ENCODE measurements at places on chromosomes 12 and 14.
A peak's percentile ranks its signal among the peaks of the same experiment; 100 is the strongest.

- no peak for DNase-seq
Observed at GRCh38 chr14:73269729-73270531, 32.6 kb downstream of the PAPLN start.

DNA sequence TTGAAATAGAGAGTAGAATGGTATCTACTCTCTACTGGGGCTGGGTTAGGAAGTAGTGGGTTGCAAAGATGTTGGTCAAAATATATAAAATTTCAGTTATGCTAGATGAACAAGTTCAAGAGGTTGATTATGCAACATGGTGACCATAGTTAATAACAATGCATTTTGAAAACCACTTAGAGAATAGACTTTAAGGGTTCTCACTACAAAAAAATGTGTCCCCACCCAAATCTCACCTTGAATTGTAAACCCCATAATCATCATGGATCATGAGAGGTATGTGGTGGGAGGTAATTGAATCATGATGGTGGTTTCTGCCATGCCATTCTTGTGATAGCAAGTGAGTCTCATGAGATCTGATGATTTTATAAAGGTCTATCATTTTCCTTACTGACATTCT lies 94.0 kb downstream of the C12orf50 start:
- DNase-seq: no peak

GRCh38 chr12:25746131-25746530 lies 193.0 kb upstream of the LMNTD1 start:
- DNase-seq: no peak

GRCh38 chr12:3661028-3661427 lies 91.9 kb downstream of the CRACR2A start:
- no peak for DNase-seq

DNA sequence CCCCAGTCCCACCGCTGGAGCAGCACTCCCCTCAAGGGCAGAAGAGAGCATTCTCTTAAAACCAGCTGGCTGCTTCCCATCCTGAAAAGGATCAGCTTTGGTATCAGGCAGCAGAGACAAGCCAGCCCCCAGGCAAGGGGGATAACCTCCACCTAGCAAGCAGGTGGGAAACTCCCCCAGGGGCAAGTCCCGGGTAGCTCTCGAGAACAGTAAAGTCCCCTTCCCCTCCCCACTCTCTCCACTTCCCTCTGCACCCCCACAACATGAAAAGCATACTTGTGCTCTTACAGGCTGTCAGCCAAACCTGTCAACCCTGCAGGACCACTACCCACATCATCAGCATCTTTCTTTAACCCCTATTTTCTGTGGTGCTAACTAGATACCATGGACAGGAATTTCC lies 254.0 kb downstream of the NTF3 start:
- no peak for DNase-seq

- no peak for DNase-seq
Observed at GRCh38 chr12:27394676-27395075, 51.9 kb upstream of the SMCO2 start.

GRCh38 chr12:12158858-12159257 lies 88.1 kb downstream of the BCL2L14 start:
- no peak for DNase-seq

DNA sequence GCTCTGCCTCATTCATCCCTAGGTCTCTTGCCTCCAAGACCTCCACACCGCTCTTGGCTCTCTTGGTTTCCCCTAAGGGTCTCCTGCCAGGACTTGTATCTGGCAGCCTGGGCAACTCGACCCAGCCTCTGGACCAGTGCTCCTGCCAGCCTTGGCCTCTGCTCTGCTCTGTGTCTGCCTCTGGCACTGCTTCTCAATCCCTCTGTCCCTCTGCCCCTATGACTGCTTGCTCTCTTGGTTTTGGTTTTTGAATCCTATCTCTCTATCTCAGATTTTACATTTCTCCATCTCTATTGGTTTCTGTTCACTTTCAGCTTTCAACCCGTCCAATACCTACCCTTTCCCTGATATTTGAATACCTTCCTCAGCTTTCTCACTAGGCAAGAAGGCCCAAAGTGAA lies 6.3 kb downstream of the ITGA5 start:
- no peak for DNase-seq

GRCh38 chr12:56590237-56590830 lies 39.8 kb downstream of the BAZ2A start:
- DNase-seq: no peak

- no peak for DNase-seq
Observed at GRCh38 chr14:49951691-49952345, 58.9 kb downstream of the ARF6 start.

GRCh38 chr12:82593143-82593542 lies 93.6 kb upstream of the TMTC2 start:
- DNase-seq: no peak

GRCh38 chr12:127636882-127637281 lies 630.1 kb upstream of the TMEM132C start:
- DNase-seq: no peak

GRCh38 chr12:82448911-82449578 lies 90.7 kb downstream of the METTL25 start:
- DNase-seq: no peak

DNA sequence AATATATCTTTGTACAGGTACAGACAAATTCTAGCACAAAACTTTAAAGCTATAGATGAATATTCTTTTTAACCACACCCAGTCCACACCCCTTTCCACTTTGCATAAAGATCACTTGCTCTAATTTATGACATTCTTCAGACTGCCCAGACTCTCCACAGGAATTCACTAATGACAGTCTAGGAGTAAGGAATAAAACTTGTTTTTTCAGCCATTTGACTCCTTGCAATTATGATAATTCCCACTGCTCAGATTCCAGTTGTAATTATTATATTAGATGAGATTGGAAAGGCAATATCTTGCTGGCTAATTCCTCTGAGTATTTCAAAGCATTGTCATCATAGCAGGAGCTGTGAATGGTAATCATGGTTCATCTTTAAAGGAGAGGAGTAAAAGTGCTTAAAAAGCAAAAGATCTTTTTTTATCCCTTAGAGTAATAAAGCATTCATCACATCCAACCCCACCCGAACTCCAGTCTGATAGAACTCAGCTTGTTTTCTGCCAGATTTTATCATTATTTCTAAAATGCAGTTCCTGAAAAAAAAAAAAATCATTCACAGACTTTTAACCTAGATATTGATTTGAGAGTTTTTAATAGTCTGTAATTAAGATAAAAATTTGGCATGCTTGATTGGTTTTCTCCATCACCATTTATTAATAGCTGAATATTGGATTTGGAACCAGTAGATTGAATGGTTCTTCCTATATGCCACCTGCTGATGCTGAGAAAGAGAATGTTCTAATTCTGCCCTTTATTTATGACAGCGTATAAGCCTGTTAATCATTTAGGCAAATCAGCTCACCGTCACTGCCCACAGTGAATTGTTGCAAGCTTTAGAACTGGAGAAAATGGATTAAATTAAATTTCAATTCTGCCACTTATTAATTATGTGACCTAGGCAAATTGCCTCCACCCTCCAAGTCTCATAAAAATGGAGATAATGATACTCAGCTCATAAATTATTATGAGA lies 93.9 kb upstream of the RASSF8 start:
- DNase-seq: no peak

- DNase-seq: no peak
Observed at GRCh38 chr14:87800216-87800615, 192.8 kb downstream of the GALC start.

DNA sequence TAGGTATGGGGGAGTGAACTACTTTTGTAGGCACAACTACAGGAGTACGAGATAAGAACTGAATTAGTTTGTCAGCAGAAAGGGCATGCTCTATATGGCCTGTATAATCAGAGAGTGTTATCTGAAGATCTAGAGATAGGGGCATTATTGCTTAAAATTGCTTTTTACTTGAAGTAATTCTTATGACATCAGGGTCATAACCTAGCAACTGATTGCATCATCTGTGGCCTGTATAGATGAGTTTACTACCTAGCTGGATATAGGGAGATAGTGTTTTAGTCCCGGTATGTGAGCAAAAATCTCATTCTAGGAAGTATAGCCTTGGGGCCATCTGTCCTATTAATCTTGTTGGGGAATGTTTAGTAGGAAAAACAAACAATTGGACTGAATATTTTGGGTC lies 142.7 kb downstream of the TMEM117 start:
- DNase-seq: no peak

- no peak for DNase-seq
Observed at GRCh38 chr12:111178181-111179081, 190.5 kb downstream of the PHETA1 start.

- peak; percentile 46 for DNase-seq
Observed at GRCh38 chr12:82730953-82731459, 44.3 kb downstream of the TMTC2 start.

DNA sequence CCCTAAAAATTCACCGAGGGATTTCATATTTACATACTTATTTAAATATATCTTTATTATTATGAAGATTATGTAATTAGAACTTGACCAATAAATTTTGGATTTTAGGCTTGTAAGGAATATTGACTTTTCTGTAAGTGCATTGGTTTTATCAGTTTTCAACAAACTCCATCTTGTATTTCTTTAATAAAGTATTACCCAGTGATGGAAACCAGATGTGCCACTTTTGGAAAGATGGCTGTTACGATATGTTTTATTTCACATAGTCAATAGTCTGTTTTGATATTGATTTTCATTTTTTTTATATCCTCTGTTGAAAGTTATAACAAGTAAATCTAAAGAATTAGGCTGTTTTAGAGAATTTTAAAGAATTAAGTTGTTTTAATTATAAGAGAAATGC lies 1.8 kb downstream of the MON2 start:
- no peak for DNase-seq

GRCh38 chr12:98513379-98514322 lies 1.7 kb upstream of the TMPO start:
- DNase-seq: no peak
